ENCODE measurements at places on chromosomes 13 and 19.
A peak's percentile ranks its signal among the peaks of the same experiment; 100 is the strongest.

GRCh38 chr13:53408847-53409568, 380.4 kb downstream of the OLFM4 start:
- DNase-seq: no peak

DNA sequence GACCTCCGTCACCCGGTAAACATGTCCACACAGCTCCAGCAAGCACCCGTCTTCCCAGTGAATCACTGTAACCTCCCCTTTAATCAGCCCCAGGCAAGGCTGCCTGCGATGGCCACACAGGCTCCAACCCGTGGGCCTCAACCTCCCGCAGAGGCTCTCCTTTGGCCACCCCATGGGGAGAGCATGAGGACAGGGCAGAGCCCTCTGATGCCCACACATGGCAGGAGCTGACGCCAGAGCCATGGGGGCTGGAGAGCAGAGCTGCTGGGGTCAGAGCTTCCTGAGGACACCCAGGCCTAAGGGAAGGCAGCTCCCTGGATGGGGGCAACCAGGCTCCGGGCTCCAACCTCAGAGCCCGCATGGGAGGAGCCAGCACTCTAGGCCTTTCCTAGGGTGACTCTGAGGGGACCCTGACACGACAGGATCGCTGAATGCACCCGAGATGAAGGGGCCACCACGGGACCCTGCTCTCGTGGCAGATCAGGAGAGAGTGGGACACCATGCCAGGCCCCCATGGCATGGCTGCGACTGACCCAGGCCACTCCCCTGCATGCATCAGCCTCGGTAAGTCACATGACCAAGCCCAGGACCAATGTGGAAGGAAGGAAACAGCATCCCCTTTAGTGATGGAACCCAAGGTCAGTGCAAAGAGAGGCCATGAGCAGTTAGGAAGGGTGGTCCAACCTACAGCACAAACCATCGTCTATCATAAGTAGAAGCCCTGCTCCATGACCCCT, 9.0 kb upstream of the CEACAM5 start:
- no peak for DNase-seq

GRCh38 chr13:33629605-33630360, 188.2 kb upstream of the RFC3 start:
- no peak for DNase-seq

DNA sequence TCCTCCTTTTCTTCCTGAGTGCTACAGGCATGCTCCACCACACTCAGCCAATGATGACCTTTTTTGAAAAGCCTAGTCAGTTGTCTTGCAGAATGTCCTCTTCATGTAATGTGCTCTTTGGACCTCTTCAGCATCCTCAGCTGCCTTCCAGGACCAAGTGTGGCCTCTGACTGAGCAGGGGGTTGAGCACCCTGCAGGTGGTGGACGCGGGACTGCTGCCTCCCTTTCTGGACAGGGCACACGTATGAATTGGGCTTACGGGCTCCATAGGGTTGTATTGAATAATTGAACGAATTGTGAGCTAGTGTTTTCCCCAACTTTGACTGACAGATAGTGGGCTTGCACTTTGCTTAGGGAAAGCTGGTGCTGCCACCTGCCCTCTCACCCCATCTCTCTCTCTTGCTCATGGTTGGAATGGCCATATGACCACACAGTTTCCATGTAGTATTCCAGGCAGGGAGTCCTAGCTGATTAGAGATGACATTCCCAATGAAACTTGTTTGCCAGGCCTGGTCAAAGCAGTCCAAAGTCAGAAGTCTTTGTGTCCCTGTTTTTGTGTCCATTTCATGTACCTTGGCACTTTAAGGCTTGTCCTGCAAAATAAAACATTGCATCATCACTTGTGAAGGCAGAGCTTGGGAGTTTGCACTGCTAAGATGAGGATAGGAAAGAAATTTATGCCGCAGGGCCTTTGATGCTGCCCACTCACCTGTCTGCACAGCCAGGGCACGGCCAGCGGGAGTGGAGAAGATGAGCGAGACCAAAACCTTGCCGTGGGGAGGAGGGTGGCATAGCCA, 76.3 kb upstream of the NPAS1 start:
- DNase-seq: no peak

DNA sequence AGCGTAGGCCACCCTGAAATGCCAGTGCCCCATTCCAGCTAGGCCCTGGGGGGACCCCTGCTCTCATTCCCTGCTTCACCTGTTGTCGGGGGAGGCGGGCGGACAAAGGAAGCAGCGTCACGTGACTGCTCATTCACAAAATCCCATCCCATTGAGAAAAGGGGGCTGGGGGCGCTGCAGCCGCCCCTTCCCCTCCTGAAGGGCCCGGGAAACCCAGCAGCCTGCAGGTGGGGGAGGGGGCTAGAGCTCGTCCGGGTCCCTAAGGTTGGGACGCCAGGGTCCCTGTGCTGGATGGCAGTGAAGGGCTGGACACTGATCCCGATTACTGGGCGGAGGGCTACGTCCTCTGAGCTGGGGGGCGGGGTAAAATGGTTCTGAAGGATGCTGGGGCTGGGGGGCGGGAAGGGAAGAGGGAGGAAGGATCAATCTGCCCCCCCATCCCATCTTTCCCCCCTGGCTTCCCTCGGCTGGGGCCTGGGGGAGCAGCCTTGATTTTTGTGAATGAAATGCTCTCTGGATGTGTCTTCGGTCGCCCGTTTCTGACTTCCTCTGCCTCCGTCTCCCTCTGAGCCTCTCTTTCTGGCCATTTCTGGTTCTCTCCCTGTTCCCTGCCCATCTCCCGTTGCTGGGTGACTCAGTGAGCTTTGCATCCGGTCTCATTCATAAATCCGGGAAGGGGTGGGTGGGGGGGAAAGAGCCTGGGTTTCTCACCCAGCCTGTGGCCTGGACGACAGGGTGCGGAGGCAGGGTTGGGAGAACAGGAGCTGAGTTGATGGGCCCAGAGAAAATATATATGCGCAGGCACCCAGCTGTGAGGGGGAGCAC, 816 bp downstream of the SPRED3 start:
- peak; percentile 46 for DNase-seq
